ENCODE measurements at places on chromosomes 3 and 15. TPM values are rescaled to one million over a fixed set of nuclear protein-coding genes. Genes with fewer than 3 reads are reported as not detected.
A peak's percentile ranks its signal among the peaks of the same experiment; 100 is the strongest.

CPN2 gene
- not detected for total RNA-seq

GOLGA6L6 gene
- not detected for total RNA-seq

ISL2 gene
- not detected for total RNA-seq

PEX11A gene
- 3.8 TPM for total RNA-seq

NDN gene
- total RNA-seq = 3.5 TPM

RARRES1 gene
- total RNA-seq = not detected

CSTA gene
- not detected for total RNA-seq

CHDH gene
- 0.17 TPM for total RNA-seq

DNA sequence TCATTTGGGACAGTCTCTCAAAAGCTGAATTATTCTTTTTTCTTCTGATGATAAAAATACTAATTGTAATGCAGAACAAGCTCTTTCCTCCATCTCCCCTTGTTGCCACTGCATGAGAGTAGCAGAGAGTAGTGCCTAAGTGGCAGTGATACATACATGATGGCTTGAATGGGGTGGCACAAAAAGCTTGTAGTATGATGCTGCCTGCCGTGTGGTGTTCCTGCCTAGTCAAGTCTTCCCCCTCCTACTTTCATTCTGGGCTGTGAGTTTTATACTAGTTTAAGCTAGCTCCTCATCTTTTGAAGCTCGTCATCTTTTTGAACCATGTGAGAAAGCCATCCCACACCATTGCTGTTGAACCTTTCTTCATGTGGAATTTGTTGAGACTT lies 230.5 kb downstream of the NFKBIZ start:
- no peak for DNase-seq

DNA sequence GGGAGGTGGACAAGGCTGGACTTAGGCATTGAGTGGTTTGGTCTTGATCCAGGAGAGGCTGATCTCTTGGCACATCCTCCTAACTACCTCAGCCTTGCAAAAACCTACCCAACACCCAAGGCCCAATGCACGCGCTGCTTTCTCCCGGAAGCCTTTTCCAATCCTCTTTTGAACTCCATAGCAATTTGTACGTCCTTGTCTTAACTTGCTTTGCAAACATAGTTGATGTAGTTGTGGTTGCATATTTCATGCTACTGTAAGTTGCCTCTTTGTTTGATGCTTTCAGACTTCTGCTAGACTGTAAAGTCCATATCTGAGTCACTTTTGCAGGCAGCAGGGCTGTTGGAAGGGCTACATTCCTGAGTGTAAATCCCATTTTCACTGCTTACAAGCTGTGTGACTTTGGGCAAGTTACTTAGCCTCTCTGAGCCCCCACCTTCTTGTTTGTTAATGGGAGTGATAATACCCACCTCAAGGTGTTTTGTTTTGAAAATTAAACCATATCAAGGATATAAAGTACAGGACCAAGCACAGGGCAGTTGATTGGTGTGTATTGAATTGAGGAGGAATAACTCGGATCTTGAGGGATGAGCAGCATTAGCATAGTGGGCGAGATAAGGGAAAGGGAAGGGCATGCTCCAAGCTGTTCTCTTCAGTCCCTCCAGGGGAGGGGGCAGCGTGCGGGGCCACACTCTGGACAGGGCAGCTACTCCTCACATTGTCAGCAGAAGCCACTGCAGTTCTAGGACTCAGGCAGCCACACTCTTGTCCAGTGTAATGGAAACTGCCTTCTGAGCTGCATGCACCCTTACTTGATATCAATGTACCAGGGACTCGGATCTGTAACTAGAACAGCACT lies 28.8 kb downstream of the SIAH2 start:
- no peak for DNase-seq

- DNase-seq = no peak
These were observed 90.2 kb upstream of the CHD2 start for GRCh38 chr15:92809880-92810361.

DNA sequence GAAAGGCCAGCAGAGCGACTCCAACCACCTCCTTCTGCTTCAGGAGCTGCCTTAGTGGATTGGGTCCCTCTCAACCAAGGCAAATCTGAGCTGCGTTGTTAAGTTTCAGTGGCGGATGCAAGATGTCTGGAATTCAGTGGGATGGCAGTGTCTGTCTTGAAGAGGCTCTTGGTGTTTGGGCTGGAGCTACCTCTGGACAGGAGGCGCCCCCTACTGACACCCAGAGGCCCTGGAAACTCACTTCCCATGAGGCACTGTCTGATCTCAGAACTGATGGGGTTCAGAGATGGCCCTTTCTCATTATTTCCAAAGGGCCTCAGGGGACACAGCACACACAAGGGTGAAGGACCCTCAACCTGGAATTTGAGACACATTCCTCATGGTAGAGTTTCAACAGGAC lies 6.0 kb upstream of the SLC28A1 start:
- DNase-seq = peak; percentile 67

DNA sequence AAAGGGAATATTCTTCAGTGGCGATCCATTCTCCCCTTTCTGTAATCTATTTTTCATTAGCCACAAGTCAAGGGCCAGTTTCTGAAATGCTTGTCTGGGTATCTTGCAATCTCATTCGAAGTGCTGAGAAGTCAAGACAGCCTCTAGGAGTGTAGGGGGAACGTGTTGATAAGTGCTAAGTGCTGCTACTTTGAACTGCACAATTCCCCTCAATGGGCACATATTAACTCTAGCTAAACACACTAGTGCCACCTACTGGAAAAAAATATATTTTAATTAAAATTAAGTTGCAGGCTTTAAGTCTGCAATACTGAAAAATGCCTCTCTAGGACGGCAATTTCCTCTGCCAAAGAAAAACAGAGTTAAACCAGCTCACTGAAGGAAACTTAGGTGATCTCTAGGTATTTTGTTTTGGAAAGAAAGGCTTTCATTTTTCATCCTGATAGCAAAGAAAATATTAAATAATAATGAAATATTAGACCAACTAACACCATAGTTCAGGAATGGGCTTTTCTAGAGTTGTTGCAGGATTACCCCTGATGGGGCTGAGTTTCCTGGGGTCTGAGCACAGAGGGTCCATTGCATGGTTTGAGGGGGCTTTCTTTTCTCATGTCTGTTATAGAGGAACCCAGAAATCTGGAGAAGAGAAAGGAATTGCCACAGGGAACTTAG lies 181.9 kb upstream of the KBTBD8 start:
- DNase-seq = no peak

GRCh38 chr15:95604634-95605036 lies 725.9 kb upstream of the NR2F2 start:
- DNase-seq = no peak

- no peak for DNase-seq
These were observed 15.2 kb downstream of the QTRT2 start for GRCh38 chr3:114071786-114072185.

DNA sequence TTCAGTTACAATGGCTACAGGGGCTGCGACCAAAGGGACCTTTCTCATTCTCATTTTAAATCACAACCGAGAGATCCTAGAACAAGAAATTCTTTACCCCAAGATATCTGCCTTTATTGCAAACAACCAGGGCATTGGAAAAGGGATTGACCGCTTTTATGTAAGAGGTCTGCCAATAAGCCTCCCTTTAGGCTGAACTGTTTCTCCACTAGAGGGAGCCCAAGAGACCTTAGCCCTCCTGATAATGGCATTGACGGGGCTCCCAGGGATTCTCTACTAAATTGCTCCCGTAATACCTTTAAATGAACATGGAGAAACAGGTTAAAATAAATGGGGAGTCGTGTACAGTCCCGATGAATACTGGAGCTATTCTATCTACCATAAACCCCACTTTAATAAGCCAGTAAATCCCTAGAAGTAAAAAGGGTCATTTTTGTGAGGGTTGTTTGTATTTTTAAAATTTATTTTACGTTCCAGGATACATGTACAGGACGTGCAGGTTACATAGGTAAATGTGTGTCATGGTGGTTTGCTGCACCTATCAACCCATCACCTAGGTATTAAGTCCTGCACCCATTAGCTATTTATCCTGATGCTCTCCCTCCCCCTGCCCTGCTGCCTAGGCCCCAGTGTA lies 7.5 kb upstream of the IGSF10 start:
- DNase-seq = no peak

DNA sequence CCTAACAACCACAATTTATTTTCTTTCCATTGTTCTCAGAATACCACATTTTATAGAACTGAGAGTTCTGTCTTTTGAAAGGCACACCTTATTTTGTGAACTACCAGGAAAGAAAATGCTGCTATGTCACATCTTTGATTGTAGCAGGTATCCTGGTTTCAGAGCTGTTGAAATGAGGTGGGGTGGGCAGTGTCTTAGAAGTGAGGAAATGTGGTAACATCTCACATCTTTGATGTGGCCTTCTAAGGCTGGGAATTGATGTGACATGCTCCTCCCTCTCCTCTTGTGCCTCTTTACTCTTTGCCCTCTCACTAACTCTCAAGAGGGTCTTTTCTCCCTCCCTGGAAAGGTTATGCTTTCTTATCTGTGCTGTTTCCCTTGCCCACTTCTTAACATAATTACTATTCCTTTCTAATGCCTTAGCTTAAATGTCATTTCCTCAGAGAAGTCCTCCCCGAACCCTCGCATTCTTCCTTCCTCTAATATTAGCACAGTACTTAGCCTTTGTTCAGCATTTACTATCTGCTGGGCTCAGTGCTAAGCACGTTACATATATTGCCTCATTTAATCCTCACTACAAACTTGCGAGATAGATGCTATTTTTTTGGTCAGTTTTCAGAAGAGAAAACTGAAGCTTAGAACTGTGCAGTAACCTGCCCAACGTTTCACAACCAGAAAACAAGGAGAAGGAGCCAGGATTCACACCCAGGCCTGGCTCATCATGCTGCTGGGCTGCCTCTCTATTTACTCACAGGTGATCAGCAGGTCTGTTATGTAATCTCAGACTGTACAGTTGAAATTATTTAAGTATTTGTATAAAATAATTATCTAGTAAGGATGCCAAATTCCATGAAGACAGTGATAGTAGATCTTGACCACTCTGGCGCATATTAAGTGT lies 24.0 kb upstream of the SPTSSB start:
- DNase-seq = no peak

GRCh38 chr15:89091627-89092220 lies 3.5 kb downstream of the ABHD2 start:
- DNase-seq = no peak

- DNase-seq = peak; percentile 37
These were observed 736 bp downstream of the IREB2 start for GRCh38 chr15:78438619-78439285.

DNA sequence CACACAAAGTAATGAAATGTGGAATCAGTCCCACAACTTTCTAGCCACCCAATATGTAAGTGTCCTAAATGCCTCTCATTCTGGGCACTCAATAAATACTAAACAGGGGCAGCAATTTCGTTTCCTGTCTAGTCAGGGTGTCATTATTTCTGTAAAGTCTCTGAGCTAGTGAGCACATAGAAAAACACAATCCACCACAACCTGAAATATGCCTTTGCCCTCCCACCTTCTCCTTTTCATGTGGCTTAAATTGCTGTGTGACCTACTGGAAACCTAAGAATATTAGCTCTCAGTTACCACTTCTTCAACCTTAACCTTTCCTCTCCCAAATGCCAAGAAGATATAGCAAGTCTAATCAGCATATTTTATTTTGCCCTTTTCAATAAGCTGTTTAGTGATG lies 456.3 kb upstream of the KCNMB2 start:
- no peak for DNase-seq

DNA sequence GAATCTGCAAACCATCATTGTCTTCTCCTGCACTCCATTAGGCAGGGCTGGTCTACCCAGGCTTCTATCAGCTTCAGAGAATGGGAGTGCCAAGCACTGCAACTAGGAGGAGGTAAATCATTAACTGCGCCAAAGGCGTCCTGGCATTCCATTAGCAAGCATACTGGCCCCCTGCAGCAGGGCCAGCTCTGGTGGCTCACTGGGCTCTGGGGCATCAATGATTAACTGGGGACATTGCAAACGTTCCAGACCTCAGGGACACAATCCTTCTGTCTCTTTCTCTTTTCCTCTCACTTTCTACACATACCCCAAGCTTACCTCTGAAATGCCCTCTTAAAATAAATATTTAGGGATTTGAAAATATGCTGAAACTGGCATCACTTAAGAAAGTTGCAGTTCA lies 129.0 kb downstream of the MYLK start:
- DNase-seq = no peak

- DNase-seq = no peak
These were observed 65.3 kb downstream of the LRTM1 start for GRCh38 chr3:54862526-54862925.

DNA sequence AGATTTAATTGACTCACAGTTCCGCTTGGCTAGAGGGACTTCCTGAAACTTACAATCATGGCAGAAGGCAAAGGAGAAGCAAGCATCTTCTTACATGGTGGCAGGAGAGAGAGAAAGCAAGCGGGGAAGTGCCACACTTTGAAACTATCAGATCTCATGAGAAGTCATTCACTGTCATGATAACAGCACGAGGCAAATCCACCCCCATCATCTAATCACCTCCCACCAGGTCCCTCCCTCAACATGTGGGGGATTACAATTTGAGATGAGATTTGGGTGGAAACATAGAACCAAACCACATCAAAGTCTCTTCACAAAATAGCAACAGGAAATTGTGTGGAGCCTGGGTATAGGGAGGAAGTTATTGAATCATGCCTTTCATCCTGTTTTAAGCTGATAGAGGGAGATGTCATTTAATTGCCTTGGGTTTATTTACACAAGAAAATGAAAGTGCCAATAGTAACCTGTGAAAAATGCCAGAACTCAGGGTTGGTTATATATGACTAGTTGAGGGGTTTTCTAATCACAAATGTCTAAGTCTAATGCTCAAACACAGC lies 624.8 kb upstream of the LMCD1 start:
- no peak for DNase-seq

GRCh38 chr3:14647976-14648955 lies 3.3 kb upstream of the CCDC174 start:
- no peak for DNase-seq

DNA sequence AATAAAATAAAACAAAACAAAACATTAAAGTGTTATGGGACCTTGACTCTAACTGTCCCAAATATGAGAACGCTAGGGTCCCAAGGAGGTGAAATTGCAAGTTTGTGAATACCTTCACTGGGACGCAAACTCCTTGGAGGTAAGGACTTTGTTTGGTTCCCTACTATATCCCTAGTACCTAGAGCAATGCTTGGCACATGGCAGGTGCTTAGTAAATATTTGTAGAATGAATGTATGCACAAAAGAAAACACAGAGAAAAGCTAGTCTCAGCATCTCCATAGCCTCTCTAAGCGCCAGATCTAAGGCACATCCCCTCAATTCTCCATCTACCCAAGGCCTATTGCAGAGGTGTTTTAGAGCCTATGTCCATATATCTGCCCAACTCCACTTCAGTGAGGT lies 30.5 kb downstream of the GPR176 start:
- DNase-seq = no peak

- no peak for DNase-seq
These were observed 209.9 kb upstream of the RGMA start for GRCh38 chr15:93298901-93299300.

GRCh38 chr3:123089611-123090331 lies 22.9 kb downstream of the PDIA5 start:
- no peak for DNase-seq
